Fibroblast of skin of scalp (primary cell): ENCODE measurements at places on chromosomes 5 and 9.

DNA sequence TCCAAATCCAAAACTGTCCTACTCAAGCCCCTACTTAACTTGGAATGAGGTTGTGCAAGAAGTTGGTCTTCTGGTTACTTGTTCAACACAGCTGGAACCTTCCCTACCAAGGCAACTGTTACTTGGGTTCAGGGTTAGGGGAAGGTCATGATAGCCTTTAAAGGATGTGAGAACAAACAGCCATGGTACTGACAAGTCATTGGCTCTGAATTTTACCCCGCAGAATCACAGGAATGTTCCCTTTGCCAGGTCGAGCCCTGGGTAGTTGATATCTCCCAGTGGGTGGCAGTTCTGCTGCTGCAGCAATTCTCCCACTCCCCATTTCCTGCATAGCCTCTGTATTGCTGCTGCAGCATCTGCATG is 396.1 kb upstream of the MPDZ start:
- DNase-seq: no peak

- DNase-seq: peak; percentile 83
Measured at GRCh38 chr5:157917899-157918809, 59.2 kb upstream of the CLINT1 start.

DNA sequence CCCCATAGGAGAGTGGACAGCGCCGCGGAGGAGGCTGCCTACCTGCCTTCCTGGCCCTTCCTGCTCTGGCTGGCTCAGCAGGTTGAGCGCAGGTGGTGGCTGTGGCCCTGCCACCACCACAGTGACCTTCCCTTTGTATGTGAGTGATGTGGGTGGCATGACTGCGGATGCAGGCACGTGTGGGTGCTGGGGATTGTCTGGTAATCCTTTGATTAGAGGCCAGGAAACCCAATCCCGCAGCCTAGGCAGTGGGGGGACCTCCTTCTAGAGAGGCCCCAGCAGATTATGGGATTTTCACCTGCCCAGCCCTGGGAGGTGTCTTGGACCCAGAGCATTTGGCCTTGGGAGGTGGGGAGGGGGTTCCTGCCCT is 16.5 kb downstream of the RXRA start:
- DNase-seq: no peak

DNA sequence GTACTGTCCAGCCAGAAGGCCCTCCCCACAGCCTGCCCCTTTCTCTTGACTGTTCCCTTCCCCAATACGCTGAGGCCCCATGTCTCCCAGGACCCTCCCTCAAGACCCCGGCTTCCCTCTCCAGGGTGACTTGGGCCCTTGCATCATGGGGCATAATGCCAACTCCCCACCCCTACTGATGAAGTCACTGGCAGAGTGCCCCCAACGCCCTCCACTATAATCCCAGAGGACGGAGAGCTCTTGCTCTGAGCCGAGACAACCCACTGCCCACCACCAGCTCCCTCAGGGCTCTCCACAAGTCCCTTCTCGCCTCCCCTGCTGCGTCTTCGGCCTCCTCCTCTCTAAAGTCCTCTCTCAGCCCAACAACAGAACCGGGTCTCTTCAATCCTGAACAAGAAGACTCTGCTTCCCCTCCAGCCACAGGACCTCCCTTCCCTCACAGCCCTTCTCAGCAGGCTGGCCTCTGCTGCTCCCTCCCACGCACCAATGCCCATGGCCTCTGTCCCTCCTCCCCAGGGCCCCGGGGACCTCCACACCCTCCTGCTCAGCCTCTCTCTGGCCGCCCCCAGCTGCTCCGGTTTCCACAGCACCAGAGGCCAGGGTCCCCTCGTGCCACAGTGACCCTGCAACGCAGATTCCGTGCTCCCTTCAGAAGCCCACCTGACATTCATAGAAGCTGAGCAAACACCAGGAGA is 47.6 kb downstream of the ADAMTS2 start:
- DNase-seq: no peak

- no peak for DNase-seq
Measured at GRCh38 chr5:81429985-81430384, 36.1 kb upstream of the ACOT12 start.

GRCh38 chr9:94166976-94167346 is 82.7 kb downstream of the PTPDC1 start:
- no peak for DNase-seq

- no peak for DNase-seq
Measured at GRCh38 chr5:174397206-174397605, 327.2 kb upstream of the MSX2 start.

GRCh38 chr5:53023969-53024368 is 34.8 kb downstream of the ITGA2 start:
- peak; percentile 77 for DNase-seq

DNA sequence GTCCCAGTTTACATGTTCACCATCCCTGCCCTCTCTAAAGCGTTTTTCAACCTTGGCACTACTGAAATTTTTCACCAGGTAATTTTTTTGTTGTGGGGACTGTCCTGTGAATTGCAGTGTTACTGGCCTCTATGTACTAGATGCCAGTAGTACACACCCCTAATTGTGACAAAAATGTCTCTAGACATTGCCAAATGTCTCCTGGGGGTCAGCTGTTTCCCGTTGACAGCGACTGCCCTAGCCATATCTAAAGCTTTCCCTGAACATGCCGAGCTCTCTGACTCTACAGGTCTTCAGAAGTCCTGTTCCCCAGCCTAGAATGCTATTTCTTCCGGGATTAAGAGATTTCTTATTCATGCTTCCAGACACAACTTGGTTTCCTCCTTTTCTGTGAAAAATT is 235.3 kb downstream of the ZSWIM6 start:
- no peak for DNase-seq

DNA sequence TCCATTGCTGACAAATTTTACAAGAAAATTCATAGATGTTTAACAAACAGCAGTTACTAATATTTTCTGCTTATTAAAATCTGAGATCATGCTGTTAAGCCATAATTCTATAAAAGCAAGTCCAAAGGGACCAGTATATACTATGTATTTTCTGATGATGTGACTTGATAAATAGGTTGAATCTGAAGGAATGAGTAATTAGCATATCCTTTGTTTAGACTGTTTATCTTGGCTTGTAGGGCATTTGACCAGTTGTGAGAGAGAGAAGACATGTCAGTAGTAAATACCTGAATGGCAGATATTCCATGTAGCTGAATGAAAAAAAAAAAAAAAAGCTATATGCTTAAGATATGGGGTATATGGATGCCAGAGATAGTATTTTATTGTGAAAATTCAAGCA is 14.6 kb downstream of the CPEB4 start:
- DNase-seq: no peak

- DNase-seq: no peak
Measured at GRCh38 chr5:95219411-95219810, 65.5 kb downstream of the MCTP1 start.

GRCh38 chr5:167412556-167412955 is 878.9 kb upstream of the WWC1 start:
- DNase-seq: peak; percentile 58

- no peak for DNase-seq
Measured at GRCh38 chr9:68821911-68822310, 116.9 kb downstream of the PIP5K1B start.

DNA sequence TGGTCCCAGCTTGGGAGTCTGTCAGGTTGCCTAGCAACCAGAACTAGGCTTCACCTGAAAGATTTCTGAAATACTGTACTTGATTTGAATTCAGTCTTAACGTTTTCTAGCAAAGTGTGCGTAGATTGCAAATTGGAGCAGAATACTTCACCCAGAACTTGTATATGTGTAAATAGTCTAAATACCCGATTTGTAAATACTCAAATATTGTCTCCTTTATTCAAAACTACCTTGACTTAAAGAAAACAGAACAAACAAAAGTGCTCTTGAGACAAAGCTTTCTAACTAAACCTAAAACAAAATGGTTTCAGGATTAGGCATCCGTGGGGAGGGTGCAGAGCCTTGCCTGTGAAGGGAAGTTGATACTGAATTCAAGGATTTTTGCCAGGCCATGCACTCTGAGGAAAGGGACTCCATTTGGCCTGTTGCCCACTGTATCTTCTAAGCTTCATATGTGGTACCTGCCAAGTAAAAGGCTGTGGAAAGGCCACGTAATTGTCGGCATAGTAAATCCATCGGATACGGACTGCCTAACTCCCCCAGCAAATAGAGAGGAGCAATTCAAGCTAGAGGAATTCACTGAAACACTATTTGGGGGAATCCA is 744 bp upstream of the HMGCS1 start:
- no peak for DNase-seq

- DNase-seq: no peak
Measured at GRCh38 chr5:161975350-161975749, 92.2 kb upstream of the GABRG2 start.

- DNase-seq: peak; percentile 62
Measured at GRCh38 chr5:61055434-61056006, 106.7 kb downstream of the SMIM15 start.

DNA sequence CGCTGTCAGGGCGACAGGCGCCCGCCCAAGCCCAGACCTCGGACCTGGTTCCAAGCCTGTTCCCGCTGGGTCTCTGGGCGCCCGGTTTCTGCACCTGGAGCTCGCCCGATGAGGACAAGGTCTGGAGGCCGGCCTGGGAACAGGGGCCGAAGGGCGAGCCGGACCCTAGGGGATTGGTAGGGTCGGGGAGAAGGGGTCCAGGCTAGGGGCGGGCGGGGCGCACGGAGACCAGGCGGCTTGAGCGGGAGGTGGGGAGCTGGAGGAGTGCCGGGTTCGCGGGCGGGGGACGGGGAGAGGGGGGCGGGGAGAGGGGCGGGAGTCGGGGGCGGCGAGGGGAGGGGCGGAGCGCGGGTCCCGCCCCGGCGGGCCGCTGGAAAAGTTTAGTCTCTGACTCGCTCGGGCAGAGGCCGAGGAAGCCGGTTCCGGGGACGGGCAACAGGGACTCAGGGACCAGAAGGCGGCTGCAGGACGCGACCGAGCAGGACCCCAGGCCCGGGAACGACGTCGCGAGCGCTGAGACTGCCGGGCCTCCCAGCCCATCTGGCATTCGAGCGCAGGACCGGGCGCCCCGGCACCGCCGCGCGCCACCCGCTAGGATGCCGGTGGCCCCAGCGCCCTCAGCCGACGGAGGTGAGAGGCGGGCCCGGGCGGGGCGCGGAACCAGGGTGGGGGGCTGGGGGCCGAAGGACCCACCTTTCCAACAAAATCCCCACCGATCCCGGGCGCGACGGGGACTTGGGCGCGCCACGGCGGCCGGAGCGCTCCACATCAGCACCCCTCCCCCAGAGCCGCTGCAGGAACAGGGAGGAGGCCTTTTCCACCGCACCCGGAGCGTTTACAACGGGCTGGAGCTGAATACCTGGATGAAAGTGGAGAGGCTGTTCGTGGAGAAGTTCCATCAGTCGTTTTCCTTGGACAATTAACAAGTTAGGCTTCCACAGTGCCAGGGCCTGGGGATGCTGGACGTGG is at the start of gene S1PR3:
Gene S1PR3, plus strand, starts transcription at position 403 of the 969 bp plus-strand sequence. CDS start 9,733 bp downstream, outside the sequence.
- peak; percentile 33 for DNase-seq

- DNase-seq: peak; percentile 66
Measured at GRCh38 chr5:36876965-36877666, 547 bp downstream of the NIPBL start.

DNA sequence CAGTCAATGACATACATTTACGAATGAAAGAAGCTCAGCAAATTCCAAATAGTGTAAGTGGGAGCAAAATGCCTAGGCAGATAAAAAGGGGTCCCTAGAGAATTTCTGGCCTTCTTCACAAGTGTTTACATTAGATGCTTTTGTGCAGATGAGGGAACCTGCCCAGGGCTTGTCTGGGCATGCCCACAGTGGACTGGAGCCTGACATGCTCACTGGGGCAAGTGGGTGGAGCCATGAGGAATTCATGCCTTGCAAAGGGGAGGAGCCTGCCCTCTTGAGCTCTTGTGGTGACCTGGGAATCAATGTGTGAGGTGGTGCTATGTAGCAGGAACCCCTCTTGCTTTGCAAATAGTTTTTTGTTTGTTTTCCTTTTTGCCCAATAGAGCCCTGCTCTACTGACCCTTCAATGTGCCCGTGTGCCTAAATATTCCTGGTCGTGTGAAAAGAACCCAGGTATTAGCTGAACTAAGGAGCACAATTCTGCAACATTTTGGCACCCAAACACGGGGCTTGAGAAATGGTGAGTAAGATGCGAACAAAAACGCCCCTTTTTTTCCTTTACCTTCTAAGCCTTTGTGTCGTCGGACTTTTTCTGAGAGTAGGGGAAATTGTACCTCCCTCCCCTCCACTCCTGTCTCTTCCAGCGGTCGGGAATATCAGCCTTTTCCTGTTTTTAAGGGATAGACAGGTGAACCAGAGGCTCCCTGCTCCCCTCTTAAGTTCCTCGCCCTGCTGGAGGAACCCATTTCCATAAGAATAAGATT is 433.8 kb upstream of the CDH9 start:
- DNase-seq: peak; percentile 17

- no peak for DNase-seq
Measured at GRCh38 chr9:68721666-68722330, 16.8 kb downstream of the PIP5K1B start.

GRCh38 chr5:78912085-78912771 is 72.9 kb downstream of the ARSB start:
- no peak for DNase-seq

DNA sequence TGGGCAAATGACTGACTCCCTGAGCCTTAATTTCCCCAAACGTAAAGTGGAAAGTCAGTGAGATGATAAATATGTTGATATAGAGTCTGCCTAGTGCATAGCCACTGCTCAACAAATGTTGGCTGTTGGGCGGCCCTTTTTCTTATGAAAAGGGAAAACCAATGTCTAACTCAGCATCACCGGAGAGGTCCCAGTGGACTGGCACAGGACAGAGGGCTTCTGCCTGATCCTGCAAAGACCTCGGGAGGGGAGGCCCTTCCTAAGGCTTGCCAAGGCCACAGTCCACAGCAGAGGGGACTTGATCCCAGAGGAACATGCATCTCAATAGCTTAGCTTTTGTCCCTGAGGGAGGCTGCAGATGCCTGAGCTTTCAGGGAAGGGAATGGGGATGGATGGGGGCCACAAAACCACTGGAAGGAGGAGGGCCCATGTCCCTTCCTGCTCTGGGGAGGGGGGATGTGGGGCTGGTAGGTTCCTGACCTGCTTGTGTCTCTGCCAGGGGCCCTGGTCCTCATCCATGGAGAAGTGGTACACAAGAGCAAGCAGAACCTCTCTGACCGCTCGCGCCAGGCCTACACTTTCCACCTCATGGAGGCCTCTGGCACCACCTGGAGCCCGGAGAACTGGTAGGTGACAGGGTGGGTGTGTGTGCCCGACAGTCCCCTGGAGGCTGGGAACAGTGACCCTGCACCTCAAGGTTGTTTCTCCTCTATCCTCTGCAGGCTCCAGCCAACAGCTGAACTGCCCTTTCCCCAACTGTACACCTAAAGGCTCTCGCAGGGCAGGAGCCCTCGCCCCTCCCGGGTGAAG is 6.3 kb downstream of the DOLK start:
- no peak for DNase-seq

- DNase-seq: no peak
Measured at GRCh38 chr5:76657091-76657490, 33.9 kb upstream of the F2RL2 start.

DNA sequence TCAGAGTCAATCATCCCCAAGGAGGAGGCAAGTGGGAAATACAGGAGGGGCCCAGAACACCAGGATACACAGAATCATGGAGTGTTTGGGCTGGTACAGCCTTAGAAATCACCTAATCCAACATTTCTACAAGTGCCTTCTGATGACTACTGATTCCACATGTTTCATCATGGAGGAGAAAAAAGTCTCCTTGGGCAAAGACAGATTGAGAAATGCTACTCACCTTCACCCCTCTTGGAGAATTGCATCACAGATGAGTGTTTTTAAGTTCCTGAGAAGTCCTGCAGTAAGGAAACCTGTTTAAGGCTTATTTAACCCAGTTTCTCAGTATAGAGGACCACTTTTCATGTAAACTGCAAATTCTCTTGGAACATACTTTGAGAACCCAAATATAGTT is 2.2 kb upstream of the SLIT3 start:
- DNase-seq: no peak
